ENCODE measurements at places on chromosomes 5 and 9.

DNA sequence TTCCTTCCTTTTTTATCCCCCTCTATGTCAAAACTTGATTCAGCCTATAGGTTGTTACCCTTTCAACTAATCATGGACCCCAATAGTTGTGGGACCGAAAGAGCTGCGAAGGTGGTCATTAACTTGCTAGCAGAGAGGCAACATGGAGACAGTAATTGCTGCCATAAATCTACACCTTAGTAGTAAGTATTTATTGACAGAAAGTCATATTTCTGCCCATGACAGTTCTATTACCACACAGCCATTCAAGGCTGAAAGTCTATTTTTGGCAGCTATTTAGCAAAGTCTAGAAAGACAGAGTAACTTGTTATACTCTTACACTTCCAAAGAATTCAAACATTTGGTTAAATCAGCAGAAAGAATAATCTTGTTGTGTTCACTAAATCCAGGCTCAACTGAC, 236.2 kb downstream of the PRELID2 start:
- no peak for DNase-seq

GRCh38 chr5:147160902-147161700, 73.7 kb upstream of the STK32A start:
- DNase-seq, result no peak

GRCh38 chr9:12773562-12773961, 1.3 kb upstream of the LURAP1L start:
- DNase-seq, result no peak

DNA sequence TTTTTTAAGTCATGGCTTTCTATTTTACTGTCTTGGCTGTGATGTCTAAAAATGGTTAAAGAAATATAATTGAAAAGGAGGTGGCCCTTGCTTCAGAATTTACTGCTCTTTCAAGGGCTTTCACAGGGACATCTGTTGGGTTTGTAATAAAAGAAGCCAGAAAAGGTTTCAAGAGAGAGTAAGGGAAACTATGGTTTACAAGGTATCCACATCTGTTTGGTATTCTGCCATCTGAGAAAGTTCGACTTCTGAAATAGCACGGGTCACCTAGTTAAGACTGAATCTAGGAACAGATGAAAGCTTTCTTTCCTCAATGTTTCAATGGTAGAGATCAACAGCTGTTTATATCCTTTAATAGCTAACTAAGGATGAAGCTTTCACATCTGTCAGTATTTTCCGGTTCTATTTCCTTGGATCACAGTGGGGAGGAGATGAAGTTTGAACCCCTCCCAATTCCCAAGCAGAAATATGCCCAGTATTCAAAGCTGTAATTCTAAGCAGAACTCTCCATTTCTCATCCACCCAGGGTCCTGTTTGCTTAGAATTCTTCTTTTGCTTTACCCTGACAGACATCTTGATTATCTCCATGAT, 72.8 kb upstream of the IFNK start:
- DNase-seq, result no peak

- DNase-seq, result peak; percentile 47
Measured at GRCh38 chr9:135504262-135505243, 4.1 kb downstream of the MRPS2 start.

- DNase-seq, result peak; percentile 14
Measured at GRCh38 chr5:82952326-82952725, 124.9 kb downstream of the TMEM167A start.

DNA sequence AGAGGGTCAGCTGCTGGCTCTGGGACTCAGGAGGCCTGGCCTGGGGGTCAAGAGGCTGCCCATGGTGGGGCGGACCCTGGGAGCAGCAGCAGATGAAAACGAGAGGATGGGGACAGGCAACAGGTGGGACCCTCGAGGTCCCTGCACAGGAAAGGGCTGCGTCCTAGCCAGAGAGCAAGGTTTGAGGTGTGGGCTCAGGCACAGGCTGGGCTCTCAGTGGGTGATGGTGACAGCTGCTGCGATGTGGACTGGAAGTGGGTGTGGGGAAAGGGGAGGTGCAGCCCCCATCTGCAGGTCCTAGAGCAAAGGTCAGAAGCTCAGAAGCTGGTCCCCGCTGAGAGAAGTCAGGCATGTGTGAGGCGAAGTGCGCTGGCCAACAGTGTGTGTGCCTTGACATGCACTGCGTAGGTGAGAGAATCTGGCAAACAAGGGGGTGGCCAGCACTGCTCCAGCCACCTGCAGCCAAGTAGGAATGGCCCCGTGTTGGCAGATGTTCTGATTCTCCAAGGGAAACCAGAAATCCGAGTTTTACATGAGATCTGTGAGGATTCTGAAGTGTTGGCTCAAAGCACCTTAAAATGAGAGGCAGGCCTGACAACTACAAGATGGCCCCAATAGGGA, 85.7 kb downstream of the COL23A1 start:
- no peak for DNase-seq

DNA sequence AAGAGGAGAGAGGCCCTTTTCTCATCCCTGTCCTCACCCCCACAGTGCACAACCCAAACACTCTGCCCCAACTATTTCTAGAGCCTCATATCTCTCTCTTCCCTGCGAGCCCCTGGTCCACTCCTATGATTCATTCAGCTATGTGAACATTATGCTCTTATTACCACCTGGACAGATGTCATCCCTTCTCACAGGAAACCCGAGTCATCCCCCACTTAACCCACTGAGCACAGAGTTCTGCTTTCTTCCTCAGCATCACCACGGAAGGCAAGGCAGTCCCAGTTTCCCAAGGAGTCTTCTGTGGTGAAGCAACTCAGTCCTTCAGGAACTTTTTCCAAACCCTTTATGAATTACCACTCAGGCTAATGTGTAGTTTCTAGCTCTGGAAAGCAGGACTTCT, 1.3 kb downstream of the DNAI1 start:
- DNase-seq, result no peak

DNA sequence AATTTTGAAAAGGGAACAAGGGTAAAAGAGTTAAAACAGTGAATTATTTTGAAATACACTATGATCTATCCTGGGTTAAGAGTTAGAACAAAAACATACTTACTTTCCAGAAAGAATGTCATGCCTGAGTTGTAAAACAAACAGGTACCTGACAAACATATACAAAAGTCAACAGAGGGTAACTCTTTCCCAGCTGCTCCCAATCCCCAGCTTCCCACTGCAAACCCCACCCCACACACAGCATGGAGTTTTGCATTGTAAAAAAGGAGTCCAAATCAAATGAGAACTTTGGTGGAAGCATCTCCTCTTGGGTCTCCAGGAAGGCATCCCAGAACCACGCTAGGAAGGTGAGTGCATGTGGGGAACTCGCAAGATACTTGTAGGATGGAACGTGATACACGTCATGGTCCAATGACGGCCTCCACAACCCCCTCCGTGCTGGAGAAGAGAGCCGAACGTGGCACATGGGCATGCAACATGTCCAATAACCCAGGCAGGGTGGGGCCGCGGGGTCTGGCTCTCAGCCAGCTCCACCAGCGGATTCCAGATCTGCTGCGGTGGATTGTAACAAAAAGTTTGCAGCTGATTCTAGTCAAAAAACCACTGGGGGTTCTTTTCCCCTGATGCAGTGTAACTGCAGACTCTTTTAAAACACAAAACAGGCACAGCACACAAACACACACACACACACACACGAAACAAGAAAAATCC, 55.8 kb downstream of the EPB41L4B start:
- DNase-seq, result no peak

DNA sequence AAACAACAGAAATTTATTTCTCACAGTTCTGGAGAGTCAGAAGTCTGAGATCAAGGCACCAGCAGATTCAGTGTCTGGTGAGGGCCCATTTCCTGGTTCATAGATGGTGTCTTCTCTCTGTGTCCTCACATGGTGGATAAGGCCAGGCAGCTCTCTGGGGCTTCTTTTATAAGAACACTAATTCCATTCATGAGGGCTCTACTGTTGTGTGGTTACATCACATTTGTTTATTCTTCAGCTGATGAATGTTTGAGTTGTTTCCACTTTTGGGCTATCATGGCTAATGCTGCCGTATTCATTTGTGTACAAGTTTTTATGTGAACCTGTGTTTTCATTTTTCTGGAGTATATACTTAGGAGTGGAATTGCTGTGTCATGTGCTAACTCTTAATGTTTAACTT, 35.2 kb downstream of the DDX4 start:
- no peak for DNase-seq

DNA sequence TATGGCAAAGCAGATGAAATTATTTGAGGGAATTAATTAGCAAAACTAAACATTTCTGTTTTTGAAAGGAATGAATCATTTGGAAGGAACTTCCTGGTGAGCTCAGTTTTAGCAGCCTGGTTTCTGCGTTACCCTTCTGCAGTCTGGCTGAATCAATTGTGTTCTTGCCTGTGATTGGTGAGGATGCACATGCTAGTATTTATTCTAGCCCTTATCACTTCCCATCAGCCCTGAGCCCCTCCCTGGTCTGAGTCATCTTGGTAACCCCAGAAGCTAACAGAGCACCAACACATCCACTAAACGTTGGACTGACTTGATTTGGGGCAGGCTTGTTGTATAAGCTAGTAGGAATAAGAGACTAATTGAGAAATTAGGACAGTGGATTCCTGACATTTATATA, 6.6 kb downstream of the TJP2 start:
- DNase-seq, result peak; percentile 98
